Sciatic nerve (tissue), 2 donors: ENCODE measurements at places on chromosomes 13 and 19. TPM values are rescaled to one million over a fixed set of nuclear protein-coding genes. Genes with fewer than 3 reads are reported as not detected.

ZNF154 gene
- 1.8 TPM for total RNA-seq

PRR19 gene
- total RNA-seq: 0.45 TPM

ERICH4 gene
- total RNA-seq: not detected

SH2D3A gene
- 0.45 TPM for total RNA-seq

MCEMP1 gene
- 2.6 TPM for total RNA-seq

SMIM24 gene
- not detected for total RNA-seq

FFAR2 gene
- 4.5 TPM for total RNA-seq

ZNF20 gene
- 4.3 TPM for total RNA-seq
